ENCODE measurements at places on chromosomes 2 and 18.
A peak's percentile ranks its signal among the peaks of the same experiment; 100 is the strongest.

GRCh38 chr2:168470320-168471162 is 14.5 kb downstream of the CERS6 start:
- DNase-seq: no peak

- peak; percentile 12 for DNase-seq
Measured at GRCh38 chr2:169221745-169222369, 140.5 kb downstream of the LRP2 start.

- no peak for DNase-seq
Measured at GRCh38 chr2:235325151-235325550, 168.7 kb upstream of the AGAP1 start.

- DNase-seq: no peak
Measured at GRCh38 chr2:158507141-158507540, 50.4 kb downstream of the PKP4 start.
